ENCODE measurements at places on chromosomes 6 and 20. TPM values are rescaled to one million over a fixed set of nuclear protein-coding genes. Genes with fewer than 3 reads are reported as not detected.

DNA sequence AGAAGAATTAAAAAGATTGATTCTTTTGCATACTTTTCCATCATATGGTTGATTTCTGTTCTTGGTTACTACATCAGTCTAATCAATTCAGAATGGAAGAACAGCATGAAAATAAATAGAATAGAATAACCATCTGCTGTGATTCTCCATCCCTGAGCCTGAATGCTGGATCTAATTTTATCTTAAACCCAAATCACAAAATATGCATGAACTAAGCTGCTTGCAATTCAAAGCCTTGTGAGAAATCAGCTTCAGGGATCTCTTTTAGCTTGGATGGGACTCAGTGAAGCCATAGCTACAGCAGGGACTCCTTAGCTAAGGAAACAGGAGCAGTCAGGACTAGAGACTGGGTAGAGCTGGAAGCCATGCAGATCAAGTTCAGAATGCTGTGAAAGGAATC is 74.1 kb downstream of the TPBG start:
- no peak for DNase-seq

DNA sequence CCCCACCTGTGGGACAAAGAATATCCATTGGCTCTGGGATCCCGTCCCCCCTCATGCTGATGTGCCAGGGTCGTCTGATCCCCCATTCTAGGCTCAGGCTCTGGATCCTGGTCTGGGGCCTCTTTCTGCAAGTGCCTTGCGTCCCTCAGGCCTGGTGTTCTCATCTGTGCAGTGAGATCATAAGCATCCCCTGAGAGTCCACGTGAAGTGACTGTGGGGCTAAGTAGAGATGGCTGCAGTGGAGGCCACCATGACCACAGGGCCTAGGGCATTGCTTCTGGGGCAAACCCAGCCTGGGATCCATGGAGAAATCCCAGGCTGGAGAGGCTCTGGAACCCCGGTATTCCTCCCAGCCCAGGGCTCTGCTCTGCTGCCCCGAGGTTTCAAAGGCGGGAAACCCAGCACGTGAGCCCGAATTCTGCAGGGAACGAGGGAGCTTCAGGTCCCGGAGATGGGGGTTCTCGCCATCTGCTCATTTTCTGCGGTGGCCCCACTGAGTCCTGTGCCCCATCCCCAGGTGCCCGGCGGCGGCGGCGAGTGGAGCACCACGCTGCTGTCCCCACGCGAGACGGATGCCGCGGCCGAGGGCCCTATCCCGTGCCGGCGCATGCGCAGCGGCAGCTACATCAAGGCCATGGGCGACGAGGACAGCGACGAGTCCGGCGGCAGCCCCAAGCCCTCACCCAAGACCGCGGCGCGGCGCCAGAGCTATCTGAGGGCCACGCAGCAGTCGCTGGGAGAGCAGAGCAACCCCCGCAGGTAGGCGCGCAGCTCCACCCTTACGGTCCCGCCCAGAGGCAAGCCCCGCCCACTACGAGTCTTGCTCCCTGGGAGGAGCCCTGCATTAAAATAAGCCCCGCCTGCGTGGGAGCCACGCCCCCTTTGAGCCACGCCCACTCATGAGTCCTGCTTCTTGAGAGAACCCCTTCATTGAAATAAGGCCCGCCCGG is 105.5 kb upstream of the MYL9 start:
- DNase-seq = peak; percentile 74

- DNase-seq = no peak
Measured at GRCh38 chr6:11785774-11786579, 7.4 kb upstream of the ADTRP start.

The F13A1 gene
- 5.3 TPM for polyA plus RNA-seq

The ETV7 gene
- polyA plus RNA-seq = 0.84 TPM

The PDE7B gene
- polyA plus RNA-seq = 1.5 TPM

- no peak for DNase-seq
Measured at GRCh38 chr6:118134206-118134605, 227.1 kb downstream of the SLC35F1 start.

GRCh38 chr6:44309092-44309491 is 4.1 kb downstream of the AARS2 start:
- no peak for DNase-seq

DNA sequence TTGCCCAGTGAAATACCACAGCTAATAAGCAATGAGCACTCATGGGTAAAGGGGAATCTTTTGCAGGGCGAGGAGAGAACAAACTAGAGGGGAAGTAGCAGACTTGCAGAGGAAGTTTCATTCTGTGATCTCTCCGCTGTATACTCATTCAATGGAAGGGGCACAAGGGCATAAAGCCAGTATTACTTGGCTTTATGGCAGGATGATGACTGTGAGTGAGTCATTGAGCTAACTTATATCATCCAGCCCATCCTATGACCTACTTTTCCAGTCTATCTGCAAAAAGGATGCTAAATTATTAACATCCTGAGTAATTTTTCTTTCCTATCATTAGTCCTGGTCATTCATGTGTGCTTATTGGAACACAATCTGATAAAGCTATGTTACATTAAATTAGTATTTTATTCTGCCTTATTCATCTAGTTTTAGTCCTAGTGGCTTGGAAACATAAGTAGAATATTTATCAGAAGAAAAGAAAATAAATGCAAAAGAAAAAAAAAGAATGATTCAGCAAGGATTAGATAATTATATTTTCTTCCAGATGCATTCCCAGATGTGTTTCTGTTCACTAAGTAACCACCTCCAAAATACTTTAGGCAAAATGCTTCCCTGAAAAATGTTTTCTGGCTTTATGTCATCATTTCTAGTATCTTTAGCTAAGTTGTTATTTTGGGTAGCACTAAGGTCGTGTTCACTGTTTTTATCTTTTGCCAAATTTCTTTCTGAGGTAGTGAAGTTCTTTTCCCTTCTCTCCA is 471.7 kb downstream of the CDKAL1 start:
- DNase-seq = no peak

DNA sequence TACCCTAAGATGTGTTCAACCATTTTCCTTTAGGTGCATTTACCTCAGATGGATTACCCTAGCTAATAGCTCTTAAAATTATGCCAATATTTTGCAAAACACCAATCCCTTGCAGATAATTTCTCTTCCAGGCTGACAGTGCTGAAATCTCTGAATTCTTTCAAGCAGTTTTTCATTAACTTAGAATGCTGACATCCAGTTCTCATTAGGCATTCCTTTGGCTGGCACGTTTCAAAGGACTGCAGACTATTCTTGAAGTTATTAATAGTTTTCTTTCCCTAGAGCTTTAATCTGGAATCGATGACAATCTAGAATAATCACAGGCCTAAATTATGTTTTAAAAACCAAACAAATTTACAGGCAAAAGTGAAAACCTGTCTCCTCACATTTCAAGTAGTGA is 68.3 kb downstream of the SMLR1 start:
- no peak for DNase-seq

DNA sequence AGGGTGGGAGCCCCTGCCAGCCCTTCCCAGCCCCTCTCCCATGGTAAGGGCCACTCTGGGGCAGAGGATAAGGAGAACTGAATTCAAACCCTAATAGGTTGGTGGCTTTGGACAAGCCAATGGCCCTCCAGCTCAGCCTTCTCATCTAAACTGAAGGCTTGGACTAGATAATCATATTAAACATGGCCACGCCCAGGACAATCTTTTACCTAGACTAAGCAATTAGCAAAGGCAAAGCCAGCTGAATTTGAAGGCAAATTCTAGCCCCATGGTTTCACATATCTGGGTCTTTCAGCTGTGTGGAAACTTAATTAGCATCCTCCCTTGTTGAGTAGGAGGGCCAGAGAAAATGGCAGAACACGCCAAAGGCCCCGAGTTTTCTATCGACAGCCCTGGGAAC is 10.7 kb downstream of the SLC22A23 start:
- no peak for DNase-seq

- no peak for DNase-seq
Measured at GRCh38 chr6:143556529-143556928, 45.0 kb upstream of the FUCA2 start.

DNA sequence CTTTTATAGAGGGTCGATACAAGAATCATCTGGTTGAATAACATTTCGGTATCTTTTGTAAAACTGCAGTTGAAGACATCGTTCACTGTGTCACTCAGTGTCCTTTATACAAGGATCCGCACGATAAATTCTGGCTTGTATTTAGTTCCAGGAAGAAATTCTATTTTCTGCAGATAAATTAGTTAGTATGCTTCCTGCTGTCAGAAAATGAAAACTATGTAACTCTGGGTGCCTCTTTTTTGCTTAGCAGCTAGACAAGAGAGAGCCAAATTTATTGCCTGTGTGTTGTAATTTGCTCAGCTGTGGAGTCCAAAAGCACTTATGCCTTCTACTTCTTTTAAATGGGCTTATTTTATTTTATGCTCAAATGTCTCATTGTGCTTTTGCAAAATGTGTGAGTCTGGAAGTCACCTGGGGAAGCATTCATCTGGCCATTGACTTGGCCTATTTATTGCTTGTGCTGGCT is 56.5 kb upstream of the KCNK16 start:
- no peak for DNase-seq

GRCh38 chr20:52035977-52036376 is 155.6 kb downstream of the ZFP64 start:
- DNase-seq = no peak

The CALHM5 gene
- polyA plus RNA-seq = 0.07 TPM

GRCh38 chr6:43219119-43219518 is 10.2 kb downstream of the DNPH1 start:
- no peak for DNase-seq

The GGT7 gene
- polyA plus RNA-seq = 3.7 TPM

The TSBP1 gene
- not detected for polyA plus RNA-seq

The LY6G6C gene
- polyA plus RNA-seq = not detected

- DNase-seq = no peak
Measured at GRCh38 chr20:40279390-40279789, 409.6 kb downstream of the MAFB start.

DNA sequence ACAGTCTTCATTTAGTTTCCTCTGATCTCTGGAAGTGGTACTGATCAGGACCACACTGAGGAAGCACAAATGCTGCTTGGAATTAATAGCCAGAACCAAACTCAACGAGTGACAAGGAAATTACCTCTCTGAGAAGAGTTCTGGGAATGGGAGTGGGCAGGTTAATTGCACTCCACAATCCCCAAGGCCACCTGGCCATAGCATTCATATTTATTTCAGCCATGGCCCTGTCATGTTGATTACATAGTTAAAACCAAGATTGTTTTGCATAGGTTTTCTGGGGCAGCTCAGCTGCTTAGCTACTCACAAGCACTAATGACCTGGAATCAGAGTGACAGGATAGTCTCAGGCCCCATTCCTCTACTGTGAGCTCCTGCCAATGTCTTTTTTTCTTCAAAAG is 230.2 kb upstream of the RIMS1 start:
- no peak for DNase-seq

- DNase-seq = no peak
Measured at GRCh38 chr6:221531-222349, 70.5 kb upstream of the DUSP22 start.

GRCh38 chr20:48189181-48189580 is 403.9 kb upstream of the SULF2 start:
- DNase-seq = no peak

The BTNL2 gene
- polyA plus RNA-seq = not detected

DNA sequence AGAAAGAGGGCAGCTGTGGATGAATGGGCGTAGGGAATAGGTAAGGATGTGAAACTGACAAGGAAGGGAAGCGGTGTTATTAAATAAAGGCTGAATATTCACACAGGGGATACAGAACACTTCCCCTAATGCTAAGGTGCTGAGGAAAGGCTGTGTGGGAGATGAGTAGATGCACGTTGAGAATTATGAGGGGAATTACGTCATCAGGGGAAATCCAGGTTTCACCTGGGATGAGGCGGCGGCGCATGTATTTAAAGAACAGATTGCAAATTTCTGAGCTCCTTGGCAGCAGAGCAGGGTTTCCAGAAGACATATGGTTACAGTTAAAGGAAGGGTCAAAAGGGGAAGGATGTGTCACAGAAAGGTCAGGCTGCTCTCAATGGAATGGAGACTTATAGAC is 28.7 kb upstream of the EDN1 start:
- DNase-seq = no peak

DNA sequence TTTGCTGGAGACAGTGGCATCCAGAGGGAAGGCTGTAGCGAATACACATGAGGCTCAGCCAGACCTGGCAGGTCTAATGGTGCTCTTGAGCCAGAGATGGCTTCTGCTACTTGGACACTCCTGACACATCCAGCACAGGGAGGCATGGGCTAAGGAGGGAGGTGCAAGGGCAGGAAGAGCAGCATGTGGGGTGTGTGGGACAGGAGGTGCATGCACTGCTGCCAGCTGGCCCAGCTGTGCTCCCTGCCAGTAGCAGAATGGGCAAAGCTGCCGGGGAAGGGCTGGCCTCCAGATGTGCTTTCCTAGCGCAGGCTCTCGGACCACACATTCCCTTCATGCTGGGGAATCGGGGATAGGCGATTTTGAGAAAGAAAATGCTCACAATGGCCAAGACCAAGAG is 309.2 kb downstream of the CDC5L start:
- peak; percentile 28 for DNase-seq

The CYB5R4 gene
- polyA plus RNA-seq = 7.8 TPM

GRCh38 chr6:131910219-131910589 is 41.0 kb downstream of the CCN2 start:
- DNase-seq = no peak

DNA sequence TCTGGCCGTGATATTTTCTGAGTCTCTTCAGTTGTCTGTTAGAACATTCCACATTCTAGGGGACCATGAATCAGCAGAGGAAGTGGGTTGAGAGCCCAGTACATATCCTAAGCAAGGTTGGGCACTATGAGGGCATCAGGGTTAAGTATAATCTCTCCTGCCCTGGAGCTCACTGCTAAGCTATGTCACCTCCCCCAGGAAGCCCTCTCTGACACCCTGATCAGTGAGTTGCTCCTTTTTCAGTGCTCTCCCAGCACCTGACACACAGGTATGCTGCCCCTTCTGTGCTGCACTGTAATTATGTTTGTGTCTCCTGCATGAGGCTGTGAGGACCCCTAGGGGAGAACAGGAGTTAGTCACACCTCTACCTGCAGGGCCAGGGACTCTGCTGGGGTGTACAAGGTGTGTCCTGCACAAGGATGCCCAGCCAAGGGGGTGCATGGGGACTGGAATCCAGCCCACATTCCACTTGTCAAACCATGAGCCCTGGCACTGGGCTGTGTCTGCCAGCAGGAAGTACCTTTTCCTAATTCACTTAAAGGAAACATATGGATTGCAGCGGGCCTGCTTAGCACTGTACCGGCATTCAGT is 3.9 kb downstream of the RAB44 start:
- DNase-seq = no peak

- no peak for DNase-seq
Measured at GRCh38 chr6:125844989-125845388, 54.2 kb downstream of the NCOA7 start.

All from liver (tissue), 10 donors.